ENCODE measurements at places on chromosomes 13 and 19.

DNA sequence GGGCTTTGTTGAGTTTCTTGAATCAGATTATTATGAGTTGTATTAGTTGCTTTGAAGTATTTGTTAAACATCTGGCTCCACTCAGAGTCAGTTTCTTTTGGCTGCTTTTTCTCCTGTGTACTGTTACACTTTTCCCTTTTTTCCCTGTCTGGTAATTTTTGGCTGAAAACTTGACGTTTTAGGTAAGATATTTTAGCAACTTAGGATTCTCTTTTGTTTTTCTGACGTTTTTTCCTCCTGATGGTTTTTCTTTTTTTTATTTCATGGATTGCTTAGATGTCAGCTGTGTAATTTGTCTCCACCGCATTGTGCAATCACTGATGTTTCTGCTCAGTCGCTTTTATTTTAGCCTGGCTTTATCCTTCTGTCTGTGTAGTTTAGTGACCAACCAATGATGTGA, 20.7 kb downstream of the RFC3 start:
- no peak for DNase-seq

DNA sequence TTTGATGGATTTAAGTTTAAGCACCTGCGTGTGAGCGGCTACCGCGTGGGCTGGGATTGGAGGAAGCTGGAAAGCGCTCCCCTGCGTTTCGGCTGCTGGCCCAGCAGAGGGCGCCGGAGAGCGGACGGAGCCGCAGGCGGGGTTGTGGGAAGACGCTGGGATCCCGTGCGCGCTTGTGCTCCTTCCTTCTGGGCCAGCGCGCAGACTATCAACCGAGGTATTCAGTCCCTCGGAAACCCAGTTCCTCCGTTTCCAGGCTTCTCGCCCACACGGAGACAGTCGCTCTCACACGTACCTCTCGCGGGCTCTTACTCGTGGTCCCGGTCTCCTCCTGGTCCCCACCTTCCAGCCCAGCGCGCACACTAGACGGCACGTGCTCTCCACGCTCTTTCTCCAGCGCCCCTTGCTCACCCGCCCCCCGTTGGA, 28.8 kb downstream of the EPN1 start:
- DNase-seq = peak; percentile 12

DNA sequence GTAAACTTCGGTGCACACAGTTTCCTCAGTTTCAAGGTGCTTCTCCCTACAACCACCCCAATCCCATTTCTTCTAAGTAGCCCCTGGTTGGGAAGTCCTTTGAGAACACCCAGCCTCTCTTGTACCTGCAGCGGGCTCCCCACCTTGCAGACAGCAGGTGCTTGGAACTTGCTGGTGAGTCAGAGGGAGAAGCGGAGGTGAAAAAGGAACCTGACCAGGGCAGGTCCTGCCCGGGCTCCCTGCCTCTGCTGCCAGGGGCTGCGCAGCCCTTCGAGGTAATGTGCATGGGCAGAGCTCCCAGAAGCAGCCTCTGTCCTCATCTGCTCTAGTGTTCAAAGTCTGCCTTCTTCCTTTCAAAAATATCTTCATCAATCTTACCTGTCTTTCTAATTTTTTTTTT, 274.0 kb upstream of the SOX1 start:
- DNase-seq = no peak

DNA sequence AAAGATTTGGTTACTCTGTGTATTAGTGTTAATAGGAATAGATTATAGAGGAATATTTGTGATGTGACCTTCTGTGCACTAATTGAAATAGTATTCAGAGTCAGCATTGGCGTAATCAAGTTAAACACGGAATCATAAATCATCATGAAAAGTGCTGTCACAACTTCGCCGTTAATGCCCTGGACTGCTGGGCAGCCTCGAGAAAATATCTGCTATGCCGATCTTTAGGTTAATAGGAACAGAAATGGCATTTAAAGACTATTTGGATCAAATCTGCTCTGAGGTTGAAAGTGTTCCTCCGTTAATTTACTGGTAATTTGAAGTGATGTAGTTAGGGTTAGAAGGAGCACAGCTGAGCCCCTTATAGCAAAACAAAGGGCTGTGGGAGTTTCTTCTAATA, 219.0 kb downstream of the MZT1 start:
- DNase-seq = no peak

- DNase-seq = no peak
Measured at GRCh38 chr19:1974381-1975161, 33.6 kb downstream of the CSNK1G2 start.

- DNase-seq = no peak
Measured at GRCh38 chr19:7788178-7788932, 25.3 kb downstream of the CLEC4M start.

- no peak for DNase-seq
Measured at GRCh38 chr19:6832412-6832811, 55.0 kb upstream of the ADGRE1 start.

DNA sequence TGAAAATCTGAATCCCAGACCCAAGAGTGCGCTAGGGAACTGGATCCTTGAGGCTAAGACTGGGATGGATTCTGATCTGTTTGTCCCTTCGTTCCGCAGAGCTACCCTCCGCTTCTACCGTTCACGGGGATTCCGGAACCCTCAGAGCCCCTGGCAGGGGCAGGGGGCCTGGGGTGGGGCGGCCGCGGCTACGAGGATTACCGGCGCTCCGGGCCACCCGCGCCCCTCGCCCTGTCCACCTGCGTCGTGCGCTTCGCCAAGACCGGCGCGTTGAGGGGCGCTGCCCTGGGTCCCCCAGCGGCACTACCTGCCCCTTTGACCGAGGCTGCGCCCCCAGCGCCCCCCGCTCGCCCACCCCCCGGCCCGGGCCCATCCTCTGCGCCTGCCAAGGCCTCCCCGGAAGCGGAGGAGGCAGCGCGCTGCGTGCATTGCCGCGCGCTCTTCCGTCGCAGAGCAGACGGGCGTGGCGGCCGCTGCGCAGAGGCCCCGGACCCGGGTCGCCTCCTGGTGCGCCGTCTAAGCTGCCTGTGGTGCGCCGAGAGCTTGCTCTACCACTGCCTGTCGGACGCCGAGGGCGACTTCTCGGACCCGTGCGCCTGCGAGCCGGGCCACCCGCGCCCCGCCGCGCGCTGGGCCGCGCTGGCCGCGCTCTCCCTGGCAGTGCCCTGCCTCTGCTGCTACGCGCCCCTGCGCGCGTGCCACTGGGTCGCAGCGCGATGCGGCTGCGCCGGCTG, 7.1 kb downstream of the SPRED3 start:
- no peak for DNase-seq

GRCh38 chr13:39414339-39414738, 188.7 kb downstream of the LHFPL6 start:
- DNase-seq = no peak

DNA sequence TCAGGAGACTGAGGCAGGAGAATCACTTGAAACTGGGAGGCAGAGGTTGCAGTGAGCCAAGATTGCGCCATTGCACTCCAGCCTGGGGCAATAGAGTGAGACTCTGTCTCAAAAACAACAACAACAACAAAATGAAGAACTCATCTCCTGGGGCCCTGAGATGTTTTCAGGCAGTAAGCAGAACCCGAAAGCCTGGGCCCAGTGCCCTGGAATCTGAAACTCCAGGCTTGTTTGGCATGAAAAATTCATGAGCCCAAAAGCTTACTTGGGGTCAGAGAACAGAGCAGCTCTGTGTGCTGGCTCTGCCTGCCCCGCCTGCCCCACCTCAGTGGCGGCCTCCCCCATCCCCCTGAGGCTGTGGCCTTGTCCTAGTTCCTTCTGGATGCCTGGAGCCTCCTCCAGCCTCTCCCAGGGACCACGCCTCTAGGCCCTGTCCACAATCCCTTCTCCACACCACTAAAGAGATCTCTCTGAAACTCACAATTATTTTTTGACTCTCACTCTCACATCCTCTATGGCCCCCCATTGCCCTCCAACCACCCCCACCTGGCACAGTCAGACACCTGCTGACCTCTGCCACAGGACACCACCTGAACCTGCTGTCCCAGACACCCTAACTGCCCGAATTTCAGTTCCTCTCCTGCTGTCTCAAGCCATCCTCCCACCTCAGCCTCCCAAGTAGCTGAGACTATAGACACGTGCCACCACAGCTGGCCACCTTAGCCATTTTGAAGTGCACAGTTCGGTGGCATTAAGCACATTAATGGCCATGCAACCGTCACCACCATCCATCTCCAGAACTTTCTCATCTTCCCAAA, 6.9 kb upstream of the AP1M2 start:
- DNase-seq = no peak

- DNase-seq = no peak
Measured at GRCh38 chr19:45460807-45461347, 6.9 kb upstream of the FOSB start.

DNA sequence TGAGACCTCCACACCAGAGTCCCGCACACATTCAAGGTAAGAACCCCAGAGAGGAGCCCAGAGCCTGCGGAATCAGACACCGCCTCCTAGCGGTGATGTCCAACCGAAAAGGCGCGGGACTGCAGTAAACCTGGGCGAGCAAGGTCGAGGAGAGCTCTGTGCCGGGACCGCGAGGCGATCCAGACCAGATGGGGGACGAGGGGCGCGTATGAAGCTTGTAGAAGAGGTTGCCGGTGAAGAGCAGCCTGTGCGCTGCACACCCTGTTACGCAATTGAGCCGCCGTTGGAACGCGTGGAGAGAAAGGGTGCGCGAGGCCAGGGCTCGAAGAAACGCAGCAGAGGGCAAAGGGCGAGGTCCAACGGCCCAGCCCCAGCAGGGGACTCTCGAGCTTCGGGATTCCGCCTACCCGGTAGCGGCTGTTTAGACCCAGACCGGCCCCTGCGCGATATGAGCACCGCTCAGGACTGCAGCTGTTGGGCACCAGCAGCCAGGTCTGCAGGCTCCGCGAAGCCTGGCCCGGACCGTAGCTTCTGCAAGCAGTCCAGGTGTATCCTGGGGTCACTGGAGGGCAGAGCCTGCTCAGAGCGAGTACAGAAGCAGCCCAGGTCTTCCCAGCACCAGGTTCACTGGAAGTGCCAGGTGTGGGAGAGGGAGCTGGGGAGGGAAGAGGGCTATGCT, 65.9 kb upstream of the ZNF599 start:
- DNase-seq = no peak

DNA sequence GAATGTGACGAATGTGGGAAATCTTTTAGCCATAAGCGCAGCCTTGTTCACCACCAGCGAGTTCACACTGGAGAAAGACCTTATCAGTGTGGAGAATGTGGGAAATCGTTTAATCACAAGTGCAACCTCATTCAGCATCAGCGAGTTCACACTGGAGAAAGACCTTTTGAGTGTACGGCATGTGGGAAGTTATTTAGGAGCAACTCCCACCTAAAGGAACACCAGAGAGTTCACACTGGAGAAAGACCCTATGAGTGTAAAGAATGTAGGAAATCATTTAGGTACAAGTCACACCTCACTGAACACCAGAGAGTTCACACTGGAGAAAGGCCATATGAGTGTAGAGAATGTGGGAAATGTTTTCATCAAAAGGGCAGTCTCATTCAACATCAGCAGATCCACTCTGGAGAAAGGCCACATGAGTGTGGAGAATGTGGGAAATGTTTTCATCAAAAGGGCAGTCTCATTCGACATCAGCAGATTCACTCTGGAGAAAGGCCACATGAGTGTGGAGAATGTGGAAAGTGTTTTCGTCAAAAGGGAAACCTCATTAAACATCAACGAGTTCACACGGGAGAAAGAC, 7.6 kb downstream of the ZNF776 start:
- no peak for DNase-seq

GRCh38 chr19:41398598-41398997, 980 bp downstream of the BCKDHA start:
- DNase-seq = no peak

DNA sequence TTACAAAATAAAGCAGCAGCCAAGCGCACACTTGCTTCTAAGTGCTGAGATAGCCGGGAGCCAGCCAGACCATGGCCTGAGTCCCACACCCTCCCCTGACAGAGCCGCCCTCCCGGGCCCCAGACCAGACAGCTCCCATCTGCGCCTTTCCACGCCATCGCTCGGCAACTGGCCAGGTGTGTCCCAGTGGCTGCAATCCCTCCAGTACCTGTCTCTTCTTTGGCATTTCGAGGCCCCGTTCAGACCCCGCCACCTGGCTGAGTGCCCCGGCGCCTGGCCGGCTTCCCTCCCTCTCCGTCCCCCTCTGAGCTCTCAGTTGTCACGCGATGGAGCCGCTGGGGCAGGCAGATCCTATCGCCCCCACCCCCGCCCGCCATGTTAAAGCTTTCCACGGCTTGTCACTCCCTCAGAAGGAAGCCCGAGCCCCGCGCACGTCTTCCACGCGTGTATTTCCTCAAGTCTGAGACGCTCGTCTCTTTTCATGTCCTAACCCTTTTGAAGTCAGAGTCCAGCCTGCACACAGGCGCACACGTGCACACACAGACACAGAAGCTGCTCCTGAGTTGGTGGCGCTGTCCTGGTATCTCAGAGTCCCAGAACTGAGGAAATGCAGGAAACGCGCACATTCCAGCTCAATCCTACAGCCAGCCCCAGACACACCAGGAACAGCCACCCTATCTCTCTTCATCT, 7.9 kb downstream of the MLLT1 start:
- DNase-seq = no peak

Data from stimulated activated CD8-positive, alpha-beta memory T cell treated with anti-CD3 and anti-CD28 coated beads, Interleukin-15, amount 100 ng/mL, for 48 hours (primary cell).